ENCODE measurements at places on chromosomes 7 and 10. TPM values are rescaled to one million over a fixed set of nuclear protein-coding genes. Genes with fewer than 3 reads are reported as not detected.

GRCh38 chr7:95089414-95090315, 182.3 kb downstream of the PPP1R9A start:
- H3K27ac ChIP-seq: no peak overlapping the region
- H3K4me1 ChIP-seq: no peaks in the 10 kb centered on the region
- no peak overlapping the region for H3K4me3 ChIP-seq

GRCh38 chr7:128264477-128264876, 23.4 kb downstream of the LEP start:
- no peak overlapping the region for H3K27ac ChIP-seq
- peaks cover 10% of the 10 kb centered on the region for H3K4me1 ChIP-seq
- H3K36me3 ChIP-seq: no peaks in the 10 kb centered on the region
- H3K27me3 ChIP-seq: peaks cover 24% of the 10 kb centered on the region

- DNase-seq: no peak
- H3K36me3 ChIP-seq: no peaks in the 10 kb centered on the region
- H3K27ac ChIP-seq: no peak overlapping the region
- H3K4me1 ChIP-seq: no peaks in the 10 kb centered on the region
- no peak overlapping the region for H3K4me3 ChIP-seq
Measured at GRCh38 chr7:51817694-51818225, 501.2 kb upstream of the COBL start.

DNA sequence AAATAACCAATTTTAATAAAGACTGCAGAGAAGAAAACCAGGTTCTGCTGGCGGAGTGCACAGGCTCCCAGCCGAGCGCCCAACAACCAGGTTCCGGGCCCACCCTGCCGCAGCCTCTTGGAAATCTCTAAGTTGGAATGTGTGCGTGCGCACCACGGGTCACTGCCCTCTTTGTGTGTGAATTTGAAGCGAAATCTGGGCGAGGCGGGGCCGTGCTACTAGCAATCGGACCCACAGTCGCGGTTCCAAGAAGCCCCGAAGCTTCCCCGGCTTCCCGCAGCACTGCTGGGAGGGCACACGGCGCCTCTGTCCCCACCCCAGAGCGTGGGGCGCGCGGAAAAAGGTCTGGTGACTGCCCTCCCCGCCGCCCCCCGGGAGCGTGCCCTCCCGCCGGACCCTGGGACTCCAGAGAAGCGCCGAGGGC, 666 bp upstream of the MAP3K8 start:
- no peaks in the 10 kb centered on the region for H3K27me3 ChIP-seq
- peak overlapping the region; percentile 99 for H3K27ac ChIP-seq
- peaks cover 14% of the 10 kb centered on the region for H3K36me3 ChIP-seq
- peak overlapping the region; percentile 76 for H3K4me3 ChIP-seq
- H3K4me1 ChIP-seq: peaks cover 51% of the 10 kb centered on the region

Gene SEMA3A
- total RNA-seq: 9.7 TPM

Gene PRKCQ
- total RNA-seq: 8.1 TPM

DNA sequence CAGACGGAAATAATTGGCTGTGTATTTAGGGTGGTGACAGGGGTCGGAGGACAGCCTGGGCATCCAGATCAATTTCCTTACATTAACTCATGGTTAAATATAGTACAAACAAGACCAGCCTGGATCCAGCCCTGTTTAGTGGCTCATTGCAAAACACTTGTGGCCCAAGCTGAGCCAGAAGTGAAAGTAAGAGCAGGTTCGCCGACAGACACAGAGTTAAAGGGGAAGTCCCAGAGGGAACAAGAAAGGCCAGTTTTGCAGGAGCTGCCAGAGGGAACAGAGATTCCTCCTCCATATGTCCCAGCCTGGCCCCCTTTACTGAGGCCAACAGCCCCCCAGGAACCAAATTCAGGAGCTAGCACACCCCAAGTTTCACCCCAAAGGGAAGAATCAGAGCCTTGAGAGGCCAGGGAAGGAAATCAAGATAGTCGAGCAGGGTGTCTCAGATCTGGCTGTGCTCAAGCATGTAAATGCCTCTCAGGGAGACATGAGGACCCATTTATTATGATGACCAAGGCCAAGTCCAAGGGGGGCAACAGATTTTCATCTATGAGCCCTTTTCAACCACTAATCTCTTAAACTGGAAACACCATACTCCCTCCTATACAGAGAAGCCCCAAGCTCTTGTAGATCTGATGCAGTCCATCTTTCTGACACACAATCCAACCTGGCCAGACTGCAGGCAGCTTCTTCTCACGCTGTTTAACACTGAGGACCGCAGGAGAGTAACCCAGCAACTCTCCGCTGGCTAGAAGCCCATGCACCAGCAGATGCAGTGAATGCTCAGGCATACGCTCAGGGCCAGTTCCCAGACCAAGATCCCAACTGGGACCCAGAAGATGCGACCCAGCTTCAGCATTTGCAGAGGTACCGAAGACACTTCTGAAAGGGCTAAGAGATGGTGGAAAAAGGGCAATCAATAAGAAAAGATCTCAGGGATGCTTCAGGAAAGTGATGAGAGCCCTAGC, 15.9 kb upstream of the ADCK2 start:
- H3K36me3 ChIP-seq: no peaks in the 10 kb centered on the region
- H3K4me1 ChIP-seq: peaks cover 21% of the 10 kb centered on the region
- H3K4me3 ChIP-seq: peak overlapping the region; percentile 36

DNA sequence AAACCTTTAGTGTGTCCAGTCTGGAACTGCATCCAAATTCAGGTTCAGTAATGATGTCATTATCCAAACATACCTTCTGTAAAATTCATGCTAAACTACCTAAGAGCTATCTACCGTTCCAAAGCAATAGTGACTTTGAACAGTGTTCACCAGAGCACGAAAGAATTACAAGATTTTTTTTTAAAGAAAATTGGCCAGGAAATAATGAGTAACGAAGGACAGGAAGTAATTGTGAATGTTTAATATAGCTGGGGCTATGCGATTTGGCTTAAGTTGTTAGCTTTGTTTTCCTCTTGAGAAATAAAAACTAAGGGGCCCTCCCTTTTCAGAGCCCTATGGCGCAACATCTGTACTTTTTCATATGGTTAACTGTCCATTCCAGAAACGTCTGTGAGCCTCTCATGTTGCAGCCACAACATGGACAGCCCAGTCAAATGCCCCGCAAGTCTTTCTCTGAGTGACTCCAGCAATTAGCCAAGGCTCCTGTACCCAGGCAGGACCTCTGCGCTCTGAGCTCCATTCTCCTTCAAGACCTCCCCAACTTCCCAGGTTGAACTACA, 694 bp upstream of the FAS start:
- no peak for DNase-seq
- H3K4me1 ChIP-seq: peaks cover 56% of the 10 kb centered on the region
- peak overlapping the region; percentile 93 for H3K4me3 ChIP-seq
- H3K27me3 ChIP-seq: no peaks in the 10 kb centered on the region

DNA sequence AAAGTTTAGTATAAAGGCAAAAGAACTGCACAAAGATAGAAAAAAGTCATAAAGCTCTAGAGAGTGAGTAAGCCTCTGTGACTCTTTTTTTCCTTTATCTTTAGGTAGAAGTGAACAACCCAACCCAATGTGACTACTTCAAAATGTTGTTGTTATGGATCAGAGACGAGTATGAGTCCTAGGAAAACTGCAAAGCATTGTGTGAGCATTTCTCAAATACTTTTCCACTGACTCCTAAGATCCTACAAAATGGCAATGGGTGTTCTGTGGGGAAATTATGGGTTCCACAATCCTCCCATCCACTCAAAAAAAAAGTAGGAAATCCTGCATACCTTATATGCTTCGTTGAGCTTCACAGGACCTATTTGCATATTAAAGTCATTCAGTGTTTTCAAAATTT, 177.1 kb downstream of the DGKI start:
- no peak for DNase-seq
- H3K27me3 ChIP-seq: no peaks in the 10 kb centered on the region
- no peaks in the 10 kb centered on the region for H3K36me3 ChIP-seq

Gene MCMBP
- total RNA-seq: 52.1 TPM

Gene OGA
- 113 TPM for total RNA-seq

DNA sequence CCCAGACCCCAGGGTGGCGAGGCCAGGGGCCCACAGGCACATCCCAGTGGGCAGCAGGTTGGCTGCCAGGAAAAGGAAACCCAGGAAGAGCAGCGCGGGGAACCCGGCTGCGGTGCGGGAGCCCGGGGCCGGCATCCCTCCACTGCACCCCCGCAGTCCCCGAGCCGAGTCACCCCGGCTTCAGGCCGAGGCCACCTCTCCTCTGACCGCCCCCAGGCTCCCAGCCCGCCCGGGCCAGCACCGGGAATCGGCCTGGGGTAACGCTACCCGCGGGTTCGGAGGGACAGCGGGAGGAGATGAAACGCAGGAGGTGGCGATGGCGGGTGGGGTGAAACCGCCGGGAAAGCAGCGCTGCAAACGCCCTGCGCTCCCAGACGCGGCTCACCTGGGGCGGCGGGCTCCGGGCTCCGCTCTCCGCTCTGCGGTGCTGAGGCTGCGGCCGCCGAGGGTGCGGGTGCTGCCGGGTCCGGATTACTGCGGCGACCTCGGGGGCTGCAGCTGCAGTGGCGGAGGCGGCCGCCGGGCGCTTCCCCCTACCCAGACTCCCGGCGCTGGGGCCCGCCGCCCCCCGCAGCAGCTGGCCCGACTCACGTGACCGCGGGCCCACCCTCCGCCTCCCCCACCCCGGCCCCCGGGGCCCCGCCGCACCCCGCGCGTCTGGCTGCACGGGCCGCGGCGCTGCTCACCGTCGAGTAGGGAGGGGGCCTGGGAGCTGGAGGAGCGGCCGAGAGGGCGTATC, at the start of gene SCRN1:
Gene SCRN1 (minus strand): TSS at position 545 of the 739 bp plus-strand sequence. CDS start 20,734 bp downstream, outside the sequence.
- H3K4me1 ChIP-seq: peaks cover 22% of the 10 kb centered on the region
- no peaks in the 10 kb centered on the region for H3K36me3 ChIP-seq
- peak; percentile 61 for DNase-seq
- H3K27ac ChIP-seq: peak within 1 kb of the TSS; percentile 91

- H3K27me3 ChIP-seq: no peaks in the 10 kb centered on the region
- no peak overlapping the region for H3K4me3 ChIP-seq
Measured at GRCh38 chr7:35875292-35875691, 74.4 kb downstream of the SEPTIN7 start.

GRCh38 chr10:119762805-119763798, 37.3 kb downstream of the INPP5F start:
- H3K27me3 ChIP-seq: no peaks in the 10 kb centered on the region
- H3K27ac ChIP-seq: no peak overlapping the region
- H3K4me1 ChIP-seq: peaks cover 4% of the 10 kb centered on the region

GRCh38 chr10:71857934-71858890, 7.2 kb upstream of the PSAP start:
- peak; percentile 86 for DNase-seq
- H3K36me3 ChIP-seq: no peaks in the 10 kb centered on the region
- H3K4me3 ChIP-seq: no peak overlapping the region
- no peaks in the 10 kb centered on the region for H3K27me3 ChIP-seq
- H3K27ac ChIP-seq: no peak overlapping the region

Data from lower lobe of right lung (tissue), 2 donors.